Inflammatory macrophage treated with lipopolysaccharide for 1 hour (primary cell): ENCODE measurements at places on chromosomes 7 and 10.
A peak's percentile ranks its signal among the peaks of the same experiment; 100 is the strongest.

DNA sequence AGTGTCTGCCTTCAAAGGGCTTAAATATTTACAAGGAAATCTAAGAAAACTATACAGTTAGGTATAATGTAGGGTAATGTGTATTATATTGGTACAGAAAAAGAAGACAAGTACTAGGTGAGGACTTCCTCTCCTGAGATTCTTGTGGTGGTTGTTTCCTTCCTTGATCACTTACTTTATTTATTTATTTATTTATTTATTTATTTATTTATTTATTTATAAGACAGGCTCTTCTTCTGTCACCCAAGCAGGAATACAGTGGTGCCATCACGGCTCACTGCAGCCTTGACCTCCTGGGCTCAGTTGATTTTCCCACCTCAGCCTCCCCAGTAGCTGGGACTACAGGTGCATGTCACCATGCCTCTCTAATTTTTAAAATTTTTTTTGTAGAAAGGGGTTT is 18.2 kb upstream of the DNAH11 start:
- DNase-seq, result no peak

GRCh38 chr10:13894412-13895093 is 307.8 kb downstream of the PRPF18 start:
- no peak for DNase-seq

DNA sequence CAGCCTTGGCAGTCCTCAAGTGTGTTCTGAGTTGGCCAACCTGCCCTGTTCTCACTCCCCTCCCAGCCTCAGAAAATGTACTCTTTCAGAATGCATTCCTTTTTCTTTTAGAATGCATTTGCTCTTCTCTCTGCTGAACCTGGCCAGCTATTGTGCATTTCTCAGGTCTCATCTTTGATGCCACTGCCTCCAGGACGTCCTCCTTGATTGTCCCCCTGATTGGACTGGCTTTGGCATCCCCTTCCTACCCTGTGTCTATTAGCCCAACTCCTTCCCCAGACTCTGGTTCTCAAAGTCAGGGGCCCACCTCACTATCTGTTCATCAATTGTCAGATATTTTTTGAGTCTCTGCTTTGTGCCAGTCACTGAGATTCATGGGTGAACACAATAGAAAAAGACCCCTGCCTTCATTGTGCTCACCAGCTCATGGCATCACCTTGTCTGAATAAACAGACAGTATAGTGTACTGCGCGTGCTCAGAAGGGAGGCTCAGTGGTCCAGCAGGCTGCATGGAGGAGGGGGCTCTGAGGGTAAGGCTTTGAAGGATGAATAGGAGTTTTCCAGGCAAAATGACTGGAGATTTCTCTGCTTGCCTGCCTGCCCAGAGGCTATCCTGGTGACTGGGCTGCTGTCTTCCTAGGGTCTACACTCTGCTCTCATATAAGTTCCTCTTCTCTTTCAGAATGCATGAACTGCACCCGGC is 96.5 kb downstream of the MYL10 start:
- DNase-seq, result no peak

DNA sequence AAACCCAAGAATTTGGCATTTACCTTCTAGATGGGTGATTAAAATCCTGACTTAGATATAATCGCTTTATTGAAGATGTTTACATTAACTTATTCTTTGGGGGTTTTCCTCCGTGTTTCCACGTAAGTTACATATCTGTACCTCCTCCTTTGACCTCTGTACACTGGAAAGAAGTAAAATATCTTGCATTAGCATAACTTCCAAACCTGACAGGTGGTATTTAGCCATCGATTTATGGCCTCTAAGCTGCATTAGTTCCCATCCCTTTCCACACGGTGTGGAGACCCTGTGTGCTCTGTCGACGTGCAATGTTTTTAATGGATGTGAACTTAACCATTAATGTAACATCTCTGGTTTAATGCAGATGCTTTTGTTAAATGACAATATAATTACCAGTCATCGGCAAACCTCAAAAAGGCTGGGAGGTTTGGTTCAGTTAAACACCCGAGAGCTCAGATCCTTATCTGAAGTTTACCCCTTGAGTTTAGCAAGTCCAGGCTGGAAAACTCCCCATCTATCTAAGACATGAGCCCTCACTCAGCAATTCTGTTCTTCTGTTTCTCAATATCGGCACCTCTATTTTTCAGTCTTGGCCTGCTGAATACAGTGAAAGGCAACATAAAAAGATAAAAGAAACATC is 295.2 kb downstream of the GATA3 start:
- DNase-seq, result no peak

- DNase-seq, result no peak
Measured at GRCh38 chr10:52961323-52961722, 188.7 kb upstream of the MBL2 start.

DNA sequence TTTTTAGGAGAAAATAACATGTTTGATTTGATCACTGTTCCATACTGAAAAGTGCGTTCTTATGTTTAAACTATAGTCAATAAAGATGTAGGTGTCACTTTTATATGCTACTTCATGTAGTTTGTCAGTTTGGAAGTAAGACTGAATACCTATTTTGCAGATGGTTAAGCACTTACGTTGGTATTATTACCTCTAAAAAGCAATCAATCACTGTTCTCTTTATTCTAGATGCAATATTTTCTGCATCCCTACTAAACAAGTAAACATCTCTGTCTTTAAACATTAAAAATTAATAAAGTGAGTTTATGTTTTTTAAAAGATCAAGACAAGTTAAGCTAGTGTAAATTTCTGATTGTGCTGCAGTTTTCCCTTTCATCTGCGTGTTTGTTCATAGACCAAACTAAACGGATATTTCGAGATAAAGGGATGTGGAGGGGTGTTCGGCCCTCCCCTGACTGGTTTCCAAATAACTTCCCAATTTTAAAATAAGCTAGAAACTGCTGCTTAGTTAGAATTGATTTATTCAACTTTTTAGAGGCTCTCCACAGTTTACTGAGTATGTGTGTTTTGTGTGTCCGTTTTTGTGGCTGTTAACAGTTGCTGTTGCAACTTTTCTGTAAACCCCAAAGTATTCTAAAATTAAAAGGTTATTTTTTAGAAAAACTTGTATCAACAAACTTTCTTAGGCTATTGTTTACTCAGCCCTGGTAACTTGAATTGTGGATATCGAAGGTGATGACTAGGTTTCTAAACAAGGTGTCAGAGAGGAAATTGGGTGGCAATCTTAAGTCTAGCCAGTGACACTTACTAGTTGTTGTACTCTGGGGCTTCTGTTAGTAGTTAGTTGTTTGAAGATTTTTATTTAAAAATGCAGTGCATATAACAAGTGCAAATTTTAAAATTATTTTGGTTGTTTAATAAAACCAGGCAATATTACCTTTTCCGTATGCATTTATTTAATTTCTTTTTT is 974 bp downstream of the KIF11 start:
- DNase-seq, result no peak

- DNase-seq, result no peak
Measured at GRCh38 chr10:100731407-100732240, 13.8 kb upstream of the PAX2 start.

DNA sequence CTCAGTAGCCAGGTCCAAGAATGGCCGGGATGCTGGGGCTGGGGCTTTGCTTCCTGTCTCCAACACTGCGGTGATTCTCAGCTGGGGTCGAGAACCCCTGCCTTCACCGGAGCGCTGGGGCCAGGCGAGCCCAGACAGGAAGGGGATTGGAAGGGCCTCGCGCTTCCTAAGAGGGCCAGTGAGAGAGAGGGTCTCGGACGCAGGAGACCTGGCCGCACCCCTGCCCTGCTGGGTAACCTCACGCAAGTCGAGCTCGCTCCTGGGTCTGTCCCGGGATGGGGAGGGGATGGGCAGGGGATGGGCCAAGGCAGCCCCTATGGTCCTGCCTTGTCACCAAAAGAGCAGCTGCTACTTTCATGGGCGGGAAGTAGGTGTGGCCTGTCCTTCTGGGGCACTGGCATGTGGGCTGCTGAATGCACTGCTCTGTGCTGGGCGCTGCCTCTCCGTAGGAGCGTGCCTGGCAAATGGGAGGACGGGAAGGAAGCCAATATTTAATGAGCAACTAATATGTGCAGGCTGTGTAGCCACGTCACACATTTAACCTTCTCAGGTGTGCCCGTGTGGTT is 20.0 kb downstream of the KCNK18 start:
- DNase-seq, result no peak

DNA sequence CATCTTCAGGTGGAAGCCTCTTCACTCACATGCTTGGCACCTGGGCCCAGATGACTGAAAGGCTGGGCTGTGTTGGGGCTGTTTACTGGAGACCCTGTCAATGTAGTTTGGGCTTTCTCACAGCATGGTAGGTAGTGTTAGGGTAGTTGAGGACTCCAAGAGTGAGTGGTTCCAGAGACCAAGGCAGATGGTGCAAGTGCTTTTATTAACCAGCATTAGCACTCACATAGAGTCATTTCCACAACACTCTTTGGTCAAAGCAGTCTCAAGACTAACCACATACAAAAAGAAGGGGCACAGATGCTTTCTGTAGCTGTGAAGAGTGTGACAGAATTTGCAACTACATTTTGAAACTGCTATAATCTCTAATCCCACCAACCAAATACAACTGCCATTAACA is 135.0 kb downstream of the RTKN2 start:
- DNase-seq, result no peak

- peak; percentile 77 for DNase-seq
Measured at GRCh38 chr7:156034397-156034796, 222.1 kb upstream of the SHH start.

DNA sequence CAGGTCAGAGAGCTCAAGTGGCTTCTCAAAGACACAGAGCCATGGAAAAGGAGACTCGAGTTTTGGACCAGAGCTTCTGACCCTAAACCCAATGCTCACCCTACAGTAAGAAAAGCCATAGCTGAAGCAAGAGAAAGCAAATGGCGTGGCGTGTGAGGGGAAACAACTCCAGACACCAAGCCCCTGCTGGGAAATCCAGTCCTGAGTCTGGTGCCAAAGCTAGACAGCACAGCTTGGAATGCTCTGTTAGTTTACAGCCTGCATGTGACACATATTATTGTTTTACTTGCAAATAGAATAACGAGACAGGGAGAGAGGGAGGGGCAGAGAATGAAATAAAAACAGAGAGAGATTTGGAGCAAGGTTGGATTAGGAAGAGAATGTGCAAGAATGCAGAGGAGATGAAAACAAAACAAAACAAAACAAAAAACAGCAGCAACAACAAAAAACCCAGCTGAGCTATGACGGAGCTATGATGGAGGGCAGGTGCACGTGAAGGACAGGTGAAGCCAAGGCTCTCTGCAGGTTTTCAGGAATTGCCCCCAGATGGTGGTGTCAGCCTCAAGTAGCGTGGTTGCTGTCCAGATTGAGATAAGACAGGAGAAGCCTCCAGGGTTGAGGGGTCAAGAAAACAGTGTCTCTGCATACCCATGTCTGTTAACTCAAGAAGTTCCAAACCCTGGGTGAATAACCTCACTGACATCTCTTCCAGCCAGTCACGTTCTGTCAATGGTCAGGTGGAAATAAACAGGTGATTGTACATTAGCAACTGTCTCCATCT is 69.7 kb upstream of the LRRC18 start:
- no peak for DNase-seq

DNA sequence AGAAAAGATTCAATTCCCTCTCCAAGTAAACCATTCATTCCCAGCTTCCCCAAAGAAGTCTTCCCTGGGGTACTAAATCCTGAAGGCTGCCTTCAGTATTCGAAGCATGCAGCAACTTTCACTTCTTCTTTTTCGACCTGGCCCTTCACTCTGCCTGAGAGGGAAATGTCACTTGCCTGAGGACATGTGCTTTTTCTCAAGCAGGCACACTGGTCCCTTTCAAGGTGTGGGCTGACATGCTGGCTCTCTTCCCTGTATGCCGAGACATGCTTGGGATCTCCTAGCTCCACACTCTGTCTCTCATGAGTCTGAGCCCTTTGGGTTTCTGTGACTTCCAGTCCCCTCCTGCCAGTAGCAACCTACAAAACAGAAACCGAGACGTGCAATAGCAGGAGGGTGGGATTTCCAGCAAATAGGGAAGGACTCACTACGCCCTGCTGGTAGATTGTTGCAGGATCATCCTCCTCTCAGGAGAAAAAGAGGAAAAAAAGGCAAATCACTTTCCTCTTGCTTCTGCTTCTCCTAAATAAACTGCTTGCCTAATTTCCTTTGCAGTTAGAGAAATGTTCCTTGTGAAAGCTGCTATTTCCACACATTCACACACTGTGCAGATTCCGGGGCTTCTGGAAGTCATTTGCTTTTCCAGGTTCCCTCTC is 33.5 kb downstream of the FIGNL1 start:
- DNase-seq, result peak; percentile 86

- DNase-seq, result no peak
Measured at GRCh38 chr7:40298421-40298820, 163.6 kb downstream of the SUGCT start.

GRCh38 chr7:78679112-78679876 is 774.2 kb downstream of the MAGI2 start:
- DNase-seq, result no peak

DNA sequence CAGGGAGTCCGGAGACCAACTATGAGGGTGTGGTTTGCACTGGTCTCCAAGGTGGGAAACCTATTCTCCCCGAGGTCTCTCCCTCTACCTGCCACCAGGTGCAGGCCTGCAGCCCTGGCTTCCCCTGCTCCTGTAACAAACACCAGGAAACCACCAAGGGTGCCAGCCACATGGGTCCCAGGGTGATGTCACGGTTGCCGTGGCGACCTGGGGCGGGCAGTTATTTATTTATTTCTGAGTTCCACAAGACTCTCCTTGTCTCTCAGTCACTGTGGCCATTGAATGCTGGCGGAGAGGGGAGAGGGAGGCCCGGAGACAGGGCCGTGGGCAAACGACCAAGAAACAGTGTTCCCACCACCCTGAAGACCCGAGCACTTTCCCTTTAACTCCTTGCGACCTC is 27.0 kb downstream of the MMD2 start:
- no peak for DNase-seq

GRCh38 chr7:21300692-21301091 is 127.2 kb upstream of the SP4 start:
- no peak for DNase-seq

- DNase-seq, result no peak
Measured at GRCh38 chr10:93703066-93703465, 674 bp upstream of the FRA10AC1 start.

DNA sequence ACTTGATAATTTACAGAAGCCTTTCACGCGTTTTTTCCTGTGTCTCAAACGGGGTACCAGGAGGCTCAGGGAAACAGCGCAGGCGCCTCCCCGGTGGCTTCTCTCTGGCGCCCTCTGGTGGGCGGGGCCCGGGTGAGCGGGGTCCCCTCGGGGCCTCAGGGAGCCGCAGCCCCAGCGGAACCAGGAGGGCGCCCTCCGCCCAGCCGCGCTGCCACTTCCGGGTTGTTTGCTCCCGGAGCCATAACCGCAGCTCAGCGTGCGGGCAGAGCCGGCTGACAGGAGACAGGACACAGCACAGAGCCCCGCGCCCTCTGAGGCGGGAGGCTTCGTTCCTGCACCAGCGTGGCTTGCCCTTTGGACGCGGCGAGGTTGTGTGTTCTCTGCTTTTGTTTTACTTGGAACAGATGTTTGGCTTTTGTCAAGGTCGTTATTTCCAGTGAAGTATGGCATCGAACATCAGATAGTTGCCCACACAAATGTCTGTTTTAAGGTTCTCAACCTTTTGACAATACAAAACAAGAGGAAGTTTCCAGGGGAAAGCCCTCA is 6.9 kb upstream of the CYP2E1 start:
- peak; percentile 87 for DNase-seq
